CD4-positive, alpha-beta T cell treated with Interferon alpha-2 for 1 hour (primary cell): ENCODE measurements at places on chromosomes 3 and 15.
A peak's percentile ranks its signal among the peaks of the same experiment; 100 is the strongest.

DNA sequence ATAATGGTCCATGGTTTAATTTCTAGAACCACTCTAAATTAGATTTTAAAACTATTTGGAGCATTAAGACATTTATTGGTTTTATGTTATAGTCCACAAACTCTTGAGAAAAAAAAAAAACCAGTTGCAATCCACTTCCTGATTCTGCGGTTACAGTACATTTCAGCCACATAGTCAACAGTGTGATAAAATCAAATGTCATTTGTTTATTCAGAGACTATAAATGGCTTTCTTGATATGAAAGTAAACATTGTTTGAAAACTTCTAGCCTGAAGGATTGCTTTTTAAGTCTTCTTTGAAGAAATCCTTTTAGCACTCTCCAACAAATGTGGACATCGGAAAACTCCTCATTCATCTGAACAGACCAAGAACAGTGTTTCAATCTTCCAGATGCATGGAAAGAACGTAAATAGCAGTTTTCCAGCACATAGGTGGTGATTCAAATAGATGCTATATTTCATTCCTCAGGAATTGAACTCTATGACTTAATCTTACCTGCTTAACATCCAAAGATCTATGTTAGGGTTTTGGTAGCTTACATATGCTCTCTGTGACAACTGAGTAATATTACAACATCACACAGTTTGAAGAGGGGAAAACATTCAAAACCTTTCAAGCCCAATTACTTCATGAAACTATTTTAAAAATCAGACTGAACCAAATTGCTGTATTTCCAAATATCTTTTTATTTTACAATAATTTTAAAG lies 87.8 kb upstream of the UBE2E2 start:
- no peak for DNase-seq

DNA sequence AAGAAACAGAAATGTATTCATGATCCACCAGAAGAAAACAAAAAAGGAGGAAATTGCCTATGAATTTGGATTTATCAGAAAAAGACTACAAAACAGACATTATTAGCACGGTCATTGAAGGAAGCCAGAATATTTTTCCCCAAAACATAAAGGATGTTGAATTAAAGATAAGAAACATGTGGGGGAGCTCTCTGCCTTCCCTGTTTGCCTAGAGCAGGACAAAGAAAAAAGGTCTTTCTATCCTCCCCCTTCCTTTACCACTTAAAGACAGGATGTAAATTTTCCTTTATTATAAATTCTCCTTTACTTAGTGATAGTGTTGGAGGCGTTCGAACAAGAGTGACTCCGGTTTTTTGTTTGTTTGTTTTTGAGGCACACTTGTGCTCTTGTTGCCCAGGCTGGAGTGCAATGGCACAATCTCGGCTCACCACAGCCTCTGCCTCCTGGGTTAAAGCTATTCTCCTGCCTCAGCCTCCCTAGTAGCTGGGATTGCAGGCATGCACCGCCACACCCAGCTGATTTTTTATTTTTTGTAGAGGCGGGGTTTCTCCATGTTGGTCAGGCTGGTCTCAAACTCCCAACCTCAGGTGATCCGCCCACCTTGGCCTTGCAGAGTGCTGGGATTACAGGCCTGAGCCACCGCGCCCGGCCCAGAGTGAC lies 14.9 kb upstream of the RPN1 start:
- no peak for DNase-seq

DNA sequence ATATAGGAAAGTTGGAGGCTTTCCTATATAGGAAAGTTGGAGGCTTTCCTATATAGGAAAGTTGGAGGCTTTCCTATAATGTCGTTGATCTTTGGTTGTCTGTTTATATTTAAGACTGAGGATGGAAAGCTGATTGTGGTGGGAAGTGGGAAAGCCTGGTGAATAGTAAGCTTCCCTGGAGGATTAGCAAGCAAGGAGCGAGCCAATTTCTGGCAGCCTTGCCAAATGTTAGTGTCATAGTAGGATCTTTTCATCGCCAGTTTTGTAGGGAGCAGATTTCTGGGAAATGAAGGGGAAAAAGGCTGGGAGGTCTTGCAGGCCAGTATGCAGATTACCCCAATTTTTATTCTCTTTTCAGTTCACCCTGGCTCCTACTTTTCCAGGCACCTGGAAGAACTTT lies 39.9 kb upstream of the CCNL1 start:
- no peak for DNase-seq

GRCh38 chr15:77507143-77507897 lies 86.6 kb downstream of the HMG20A start:
- no peak for DNase-seq

DNA sequence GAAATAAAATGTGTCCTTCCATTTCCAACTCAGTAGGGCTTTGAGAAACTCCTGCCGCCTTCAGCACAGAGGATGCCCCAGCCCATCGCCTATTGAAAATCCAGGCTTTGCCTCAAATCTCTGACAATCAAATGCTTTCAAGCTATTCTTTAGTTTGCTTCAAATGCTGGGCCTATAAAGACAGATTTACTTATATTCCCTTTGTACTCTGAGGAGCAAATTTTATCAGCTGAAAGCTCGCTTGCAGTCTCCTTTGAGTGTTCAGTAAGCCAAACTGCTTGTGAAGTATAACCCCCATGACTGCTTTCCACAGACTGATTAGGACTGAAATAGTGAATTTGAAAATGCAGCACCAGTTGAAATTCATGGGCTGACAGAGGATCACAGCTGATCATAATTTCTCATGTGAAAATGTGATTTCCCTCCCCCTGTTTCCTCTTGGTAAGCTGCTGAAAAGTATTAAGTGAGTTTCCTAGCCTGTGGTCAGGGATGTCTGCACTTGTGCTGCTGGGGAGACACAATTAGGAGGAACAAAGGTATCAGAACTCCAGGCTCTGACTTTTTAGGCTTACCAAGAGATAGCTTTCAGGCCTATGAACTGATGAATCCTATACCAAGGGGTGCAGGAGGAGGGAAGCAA lies 563.4 kb upstream of the TGFBR2 start:
- DNase-seq, result no peak

DNA sequence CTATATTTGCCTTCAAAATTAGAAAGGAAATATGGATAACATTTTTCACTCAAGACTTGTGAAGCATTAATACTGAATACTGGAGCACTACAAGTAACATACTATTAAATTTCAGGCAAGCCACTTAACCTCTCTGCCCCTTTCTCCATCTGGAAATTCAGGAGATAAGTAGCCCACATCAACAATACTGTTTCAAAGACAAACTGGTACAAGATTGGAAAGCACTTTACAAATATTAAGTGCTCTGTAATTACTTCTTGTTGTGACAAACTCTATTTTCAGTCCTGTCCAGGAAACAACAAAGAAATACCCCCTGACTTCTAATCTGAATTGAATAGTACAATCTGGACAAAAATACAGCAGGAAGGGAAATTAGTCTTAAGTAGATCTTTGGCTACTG lies 49.3 kb downstream of the TMEM212 start:
- DNase-seq, result no peak

GRCh38 chr15:77546050-77546501 lies 86.6 kb downstream of the LINGO1 start:
- DNase-seq, result no peak

DNA sequence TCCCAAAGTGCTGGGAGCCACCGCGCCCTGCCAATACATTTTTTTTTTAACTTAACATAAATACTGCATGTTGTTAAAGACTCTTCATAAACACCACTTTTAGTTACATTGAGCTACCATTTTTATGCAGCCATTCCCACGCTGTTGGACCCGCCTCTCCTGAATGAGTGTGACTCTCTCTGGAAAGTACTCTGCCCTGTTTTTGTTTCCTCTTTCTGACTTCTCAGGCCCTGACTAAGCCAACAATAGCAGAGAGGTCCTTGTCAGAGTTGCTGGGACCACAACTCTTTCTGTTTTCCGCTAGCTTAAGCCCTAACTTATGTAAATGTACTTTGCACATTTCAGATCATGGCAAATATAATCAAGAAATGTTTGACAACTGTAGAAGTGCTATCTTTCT lies 35.2 kb downstream of the PARP15 start:
- DNase-seq, result no peak

DNA sequence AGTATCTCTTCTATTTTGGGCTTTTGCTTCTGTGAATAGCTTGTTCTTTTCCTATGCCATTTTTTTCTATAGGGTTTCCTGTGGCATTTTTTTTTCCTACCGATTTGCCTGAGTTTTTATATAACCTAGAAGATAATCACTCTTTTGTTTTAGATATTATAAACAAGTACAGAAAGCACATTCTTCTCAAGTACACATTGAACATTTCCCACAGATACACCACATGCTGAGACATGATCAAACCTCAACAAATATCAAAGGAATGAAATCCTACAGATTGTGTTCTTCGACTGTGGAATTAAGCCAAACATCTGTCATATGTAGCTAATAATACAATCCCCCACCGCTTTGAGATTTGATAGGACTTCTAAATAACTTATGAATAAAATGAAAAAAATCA lies 9.1 kb upstream of the FEM1B start:
- no peak for DNase-seq

GRCh38 chr3:194365526-194365925 lies 4.0 kb downstream of the LRRC15 start:
- no peak for DNase-seq

DNA sequence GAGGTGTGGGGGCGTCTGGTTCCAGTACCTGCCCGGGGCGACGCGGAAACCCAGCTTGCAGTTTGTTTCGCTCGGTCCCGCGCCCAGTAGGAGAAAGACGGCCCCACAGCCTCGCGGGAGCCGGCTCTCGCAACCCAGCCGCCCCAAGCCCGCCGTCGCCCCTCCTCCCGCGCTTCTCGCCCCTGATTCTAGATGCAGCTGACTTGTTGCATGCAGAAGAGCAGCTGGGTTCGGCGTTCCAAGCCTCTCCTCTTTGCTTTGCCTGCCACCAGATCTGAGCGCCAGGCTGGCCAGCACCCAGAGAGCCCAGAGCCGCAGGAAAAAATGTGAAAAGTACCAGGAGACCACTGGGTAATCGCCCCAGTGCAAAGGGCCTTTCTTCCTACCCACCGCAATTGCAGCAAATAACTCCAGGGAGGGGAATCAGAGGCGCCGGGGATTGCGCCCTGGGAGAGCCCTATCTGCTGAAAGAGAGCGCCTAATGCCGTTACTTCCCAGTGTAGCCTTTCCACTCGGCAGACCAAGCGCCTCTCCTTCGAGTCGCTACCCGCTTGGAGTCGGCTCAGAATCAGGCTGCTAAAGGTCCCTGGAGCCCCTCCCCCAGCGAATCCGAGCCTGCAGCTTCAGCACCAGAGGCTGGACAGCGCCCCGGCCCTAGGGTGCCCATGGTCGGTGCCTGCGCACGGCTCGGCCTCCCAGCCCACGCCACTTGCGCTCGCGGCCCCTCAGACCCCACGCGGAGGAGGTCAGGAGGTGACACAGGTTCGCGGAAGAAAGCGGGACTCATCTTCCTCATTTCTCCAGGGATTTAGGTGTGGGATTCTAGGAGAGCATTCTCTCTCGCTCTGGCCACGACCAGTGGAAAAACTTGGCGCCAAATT lies 15.7 kb upstream of the AEN start:
- DNase-seq, result peak; percentile 23

- DNase-seq, result no peak
Measured at GRCh38 chr3:169879845-169880575, 10.3 kb upstream of the LRRC31 start.

- no peak for DNase-seq
Measured at GRCh38 chr3:172246107-172246844, 202.0 kb downstream of the GHSR start.

DNA sequence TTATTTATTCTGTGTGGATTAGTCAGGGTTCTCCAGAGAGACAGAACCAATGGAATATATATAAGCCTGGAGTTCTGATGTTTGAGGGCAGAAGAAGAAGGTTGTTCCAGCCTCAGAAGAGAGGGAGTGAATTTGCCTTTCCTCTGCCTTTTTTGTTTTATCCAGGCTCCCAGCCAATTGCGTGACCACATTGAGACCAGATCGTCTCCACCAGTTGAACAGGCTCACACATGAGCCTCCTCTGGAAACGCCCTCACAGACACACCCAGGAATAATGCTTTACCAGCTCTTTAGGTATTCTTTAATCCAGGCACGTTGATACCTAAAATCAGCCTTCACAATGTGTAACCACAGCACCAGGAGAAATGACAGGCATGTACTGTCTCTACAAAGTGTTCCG lies 923.1 kb downstream of the TBL1XR1 start:
- no peak for DNase-seq

DNA sequence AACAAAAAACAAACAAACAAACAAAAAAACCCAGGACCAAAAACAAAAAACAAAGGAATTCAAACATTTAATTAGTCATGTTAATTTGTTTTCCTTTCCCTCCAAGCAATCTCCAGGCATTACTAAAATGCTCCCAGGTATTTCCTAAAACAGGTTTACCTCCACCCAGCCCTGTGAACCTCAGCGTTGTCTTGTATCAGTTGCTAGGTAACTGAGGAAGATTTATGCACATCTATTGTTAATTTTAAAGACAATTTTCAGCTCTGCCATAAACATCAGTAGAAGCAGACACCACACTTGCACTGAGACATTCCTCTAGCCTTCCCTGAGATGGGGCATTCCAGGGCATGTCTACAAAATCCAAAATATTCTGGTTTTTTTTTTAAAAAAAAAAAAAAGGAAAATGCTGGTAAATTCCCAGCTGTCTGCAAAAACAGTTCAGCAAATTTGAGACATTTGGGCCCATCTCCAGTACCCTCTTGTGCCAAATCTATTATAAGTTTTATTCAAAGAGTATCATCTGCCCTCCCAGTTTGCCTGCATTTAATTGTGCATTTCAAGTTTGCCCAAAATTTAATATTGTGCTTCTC lies 227.6 kb downstream of the ADAMTS9 start:
- DNase-seq, result no peak
